ENCODE measurements at places on chromosomes 3 and 15.

GRCh38 chr3:127316685-127317084, 28.8 kb upstream of the PRR20G start:
- no peak for DNase-seq

GRCh38 chr3:61032991-61033390, 218.3 kb downstream of the FHIT start:
- no peak for DNase-seq

DNA sequence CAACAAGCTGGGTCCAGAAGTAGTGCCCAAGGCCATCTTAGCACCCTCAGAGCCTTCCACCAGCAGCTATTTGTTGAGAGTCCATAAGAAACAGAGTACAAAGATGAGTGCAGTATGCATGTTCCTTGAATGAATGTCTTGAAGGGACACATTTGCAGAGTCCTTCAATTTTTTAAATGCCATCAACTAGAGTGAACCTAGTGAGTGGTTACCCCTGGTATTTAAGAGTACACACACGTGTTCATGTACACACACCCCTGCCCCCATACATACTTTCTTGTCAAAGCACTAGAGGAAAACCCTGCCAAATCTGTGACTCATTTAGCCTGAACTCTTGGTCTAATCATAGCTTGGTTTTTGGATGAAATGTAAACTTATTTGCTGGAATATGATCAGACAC, 84.5 kb upstream of the GALNT15 start:
- no peak for DNase-seq

DNA sequence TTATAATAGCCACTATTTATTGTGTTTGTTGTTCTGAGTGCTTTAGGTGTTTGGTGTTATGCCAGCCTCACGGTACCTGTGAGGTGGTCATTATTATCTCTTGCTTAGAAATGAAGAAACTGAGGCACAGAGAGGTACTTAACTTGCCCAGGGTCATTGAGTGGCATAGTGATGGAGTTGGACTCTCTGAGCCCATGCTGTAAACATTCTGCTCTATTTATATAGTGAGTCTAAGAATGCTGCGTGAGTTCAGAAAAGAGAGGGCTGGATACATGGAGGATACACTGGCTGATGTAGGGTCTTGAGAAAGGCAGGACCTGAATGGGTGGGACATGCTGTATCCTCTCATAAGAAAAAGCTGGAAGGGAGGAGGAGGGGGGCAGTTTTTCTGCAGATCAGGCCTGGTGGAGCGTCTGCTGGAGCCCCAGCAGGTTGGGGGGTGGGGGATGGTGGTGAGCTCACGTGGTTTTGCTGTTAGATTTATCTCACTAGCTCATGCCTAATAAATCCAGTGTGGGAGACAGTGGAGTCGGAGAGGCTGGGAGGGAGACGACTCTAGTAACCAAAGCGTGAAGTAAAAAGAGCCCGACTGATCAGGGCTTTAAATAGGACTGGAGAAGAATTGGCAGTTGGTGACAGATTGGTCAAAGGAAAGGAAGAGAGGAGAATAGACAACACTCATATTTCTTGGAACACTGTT, 16.0 kb downstream of the MED12L start:
- DNase-seq: no peak

GRCh38 chr3:151037746-151038477, 47.6 kb upstream of the MED12L start:
- DNase-seq: no peak

GRCh38 chr15:66703540-66703941, 1.5 kb downstream of the SMAD6 start:
- no peak for DNase-seq
